ENCODE measurements at places on chromosomes 12 and 14. TPM values are rescaled to one million over a fixed set of nuclear protein-coding genes. Genes with fewer than 3 reads are reported as not detected.

Gene VPS33A
- 37.1 TPM for total RNA-seq

Gene EXD2
- total RNA-seq: 9.2 TPM

Gene SLCO1B1
- total RNA-seq: not detected

DNA sequence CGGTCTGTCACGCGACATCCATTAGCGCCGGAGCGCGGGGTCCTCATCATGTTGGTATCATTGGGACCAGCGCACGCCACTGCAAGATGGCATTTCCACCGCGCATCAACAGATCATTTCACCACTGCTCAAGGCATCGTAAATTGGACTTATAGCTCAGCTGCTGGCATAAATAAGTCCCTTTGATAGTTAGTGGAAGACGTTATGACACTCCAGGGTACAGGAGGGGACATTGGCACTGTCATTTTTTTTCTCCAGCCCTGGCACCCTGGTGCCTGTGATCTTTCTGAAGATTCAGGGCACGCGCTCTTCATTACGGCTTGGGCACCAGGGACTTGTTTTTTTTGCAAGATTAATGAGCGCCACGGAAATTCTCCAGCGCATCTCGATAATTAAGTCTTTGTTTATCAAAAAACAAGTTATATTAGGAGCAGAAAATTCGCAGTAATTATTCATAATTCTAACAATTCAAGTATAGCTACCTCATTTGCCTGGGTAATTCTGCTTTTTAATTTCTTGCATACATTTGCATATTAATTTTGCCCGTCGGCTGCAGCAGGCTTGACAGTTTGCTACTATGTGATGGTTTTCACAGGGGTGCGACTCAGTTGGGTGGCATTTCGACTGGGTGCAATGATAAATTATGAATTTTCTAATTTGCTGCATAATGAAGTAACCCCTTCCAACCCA is 167.7 kb downstream of the VRK1 start:
- no peak for ATAC-seq

DNA sequence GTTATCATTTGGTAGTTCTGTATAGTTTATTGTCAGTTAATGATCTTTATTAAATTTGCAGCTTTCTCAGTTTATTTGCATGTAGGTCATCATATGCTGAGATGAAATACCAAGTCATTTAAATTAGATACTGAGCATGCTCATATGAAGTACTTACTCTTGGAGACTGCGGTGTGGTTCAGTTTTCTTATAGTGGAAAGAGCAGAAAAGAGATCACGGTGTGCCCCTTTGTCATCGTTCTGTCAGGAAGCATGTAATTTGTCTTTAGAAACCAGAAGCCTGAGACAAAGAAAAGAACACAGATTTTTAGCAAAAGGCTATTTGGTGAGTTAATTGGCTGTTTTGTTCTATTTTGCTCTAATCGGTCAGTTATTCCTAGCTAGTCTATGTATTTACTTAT is 75.6 kb downstream of the PLEKHA5 start:
- no peak for ATAC-seq
